ENCODE measurements at places on chromosomes 12 and 14.

GRCh38 chr14:20873370-20874177, 17.6 kb upstream of the RNASE3 start:
- DNase-seq, result peak; percentile 91

- DNase-seq, result no peak
Measured at GRCh38 chr12:55657212-55657611, 20.5 kb downstream of the OR10P1 start.

GRCh38 chr12:111488271-111488670, 82.5 kb downstream of the SH2B3 start:
- DNase-seq, result no peak

DNA sequence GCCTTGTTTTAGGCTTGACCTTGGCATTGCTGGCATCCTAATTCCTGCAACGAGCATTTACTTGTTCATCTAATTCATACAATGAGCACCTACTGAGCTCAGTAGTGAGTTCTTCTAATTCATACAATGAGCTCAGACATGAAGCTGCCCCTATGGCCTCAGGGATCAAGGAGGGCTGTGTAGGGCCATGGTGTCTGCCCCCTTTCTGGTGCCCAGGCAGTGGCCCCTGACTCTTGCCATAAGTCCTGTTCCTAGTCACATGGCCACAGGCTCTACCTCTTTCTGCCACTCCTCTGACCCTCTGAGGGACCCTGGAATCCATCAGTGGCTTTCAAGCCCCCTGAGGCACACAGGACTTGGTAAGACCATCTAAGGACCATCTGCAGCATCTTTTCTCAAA, 148.8 kb downstream of the ZFP36L1 start:
- no peak for DNase-seq

DNA sequence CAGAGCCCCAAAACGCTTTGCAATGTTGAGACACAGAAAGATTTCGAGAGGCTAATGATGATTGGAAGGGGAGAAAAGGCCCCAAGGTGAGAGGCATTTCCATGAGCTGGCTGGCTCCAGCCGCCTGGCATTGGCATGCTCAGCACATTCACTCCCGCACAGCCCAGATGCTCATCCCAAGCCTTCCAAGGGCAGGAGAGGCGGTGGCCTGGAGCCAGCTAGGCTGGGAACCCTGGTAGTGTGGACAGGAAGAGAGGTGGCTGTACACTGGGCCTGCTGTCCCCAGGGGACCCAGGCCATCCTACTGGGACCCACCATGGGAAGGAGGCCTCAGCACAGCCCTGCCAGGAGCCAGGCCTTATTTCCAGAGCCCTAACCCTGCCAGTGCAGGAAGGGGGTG, 72.2 kb downstream of the SPTB start:
- DNase-seq, result no peak

GRCh38 chr12:27869567-27869966, 89.5 kb upstream of the MANSC4 start:
- no peak for DNase-seq

DNA sequence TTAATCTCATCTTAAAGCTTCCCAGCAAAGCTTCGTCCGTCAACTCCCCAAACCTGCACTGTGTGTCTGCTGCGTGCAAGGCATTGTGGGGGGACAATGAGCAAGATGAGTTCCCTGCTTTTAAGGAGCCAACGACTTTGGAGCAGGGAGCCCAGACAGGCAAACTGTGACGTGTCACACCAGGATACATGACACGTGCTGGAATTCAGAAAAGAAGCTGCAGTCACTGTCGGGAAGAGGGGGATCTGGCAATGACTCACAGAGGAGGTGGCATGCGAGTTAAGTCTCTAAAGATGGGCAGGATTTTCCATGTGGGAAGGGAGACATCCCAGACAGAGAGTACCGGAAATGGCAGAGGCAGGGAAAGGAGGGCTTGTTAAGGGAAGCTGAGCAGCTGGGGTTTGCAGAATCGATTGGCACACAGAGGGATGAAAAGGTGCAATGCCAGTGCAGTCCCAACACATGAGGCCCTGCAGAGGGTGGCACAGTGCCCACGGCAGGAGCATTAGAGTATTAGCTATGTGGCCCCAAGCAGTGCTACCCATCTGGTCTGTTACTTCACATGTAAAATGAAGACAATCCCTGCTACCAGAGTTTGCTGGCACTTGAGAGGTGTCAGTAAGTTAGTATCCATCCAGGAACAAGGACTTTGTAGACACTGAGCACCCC, 52.9 kb downstream of the SETD3 start:
- DNase-seq, result no peak

DNA sequence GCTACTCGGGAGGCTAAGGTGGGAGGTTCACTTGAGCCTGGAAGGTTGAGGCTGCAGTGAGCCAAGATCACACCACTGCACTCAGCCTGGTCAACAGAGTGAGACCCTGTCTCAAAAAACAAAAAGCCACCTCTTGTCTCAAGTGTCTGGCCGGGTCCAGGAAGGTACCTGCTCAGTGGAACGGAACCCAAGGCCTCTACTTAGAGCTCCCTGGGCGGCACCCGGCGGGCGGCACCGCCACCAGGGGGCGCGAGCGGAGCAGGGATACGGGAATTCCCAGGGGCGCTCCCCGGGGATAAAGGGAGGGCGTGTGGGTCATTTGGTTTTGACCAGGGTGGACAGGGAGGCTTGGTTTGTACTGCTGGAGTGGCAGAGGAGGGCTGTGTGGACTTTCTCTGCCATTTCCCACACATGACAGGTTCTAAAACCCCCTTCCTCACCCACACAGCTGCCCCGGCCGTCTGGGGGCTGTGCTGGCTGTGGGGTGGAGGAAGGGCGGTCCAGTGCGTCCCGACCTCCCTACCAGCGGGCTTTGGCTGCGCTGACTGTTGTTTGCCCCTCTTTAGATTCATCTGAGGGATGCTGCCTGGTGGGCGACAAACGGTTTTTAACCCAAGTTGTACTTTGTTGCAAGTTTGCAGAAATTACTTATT, 91.4 kb downstream of the SETD3 start:
- DNase-seq, result peak; percentile 70

- DNase-seq, result no peak
Measured at GRCh38 chr12:12612358-12612757, 682 bp downstream of the CREBL2 start.

DNA sequence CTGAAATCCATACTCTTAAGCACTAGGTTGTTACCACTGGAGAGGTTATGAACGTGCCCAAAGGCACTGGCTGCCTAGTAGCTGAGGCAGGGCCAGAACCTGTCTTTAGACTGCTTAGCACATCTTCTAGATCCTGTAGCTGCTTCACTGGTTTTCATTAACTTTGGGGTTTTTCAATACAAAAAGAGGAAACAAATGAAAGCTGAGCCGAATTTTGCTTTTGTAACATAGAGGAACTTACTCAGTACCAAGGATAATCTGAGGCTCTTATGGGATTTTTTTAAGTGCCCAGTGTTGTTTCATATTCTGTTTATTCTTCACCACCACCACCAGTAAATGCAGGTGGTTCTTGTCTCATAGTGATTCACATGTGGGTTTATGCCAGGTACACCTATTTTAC, 396.1 kb downstream of the RAD51B start:
- no peak for DNase-seq

GRCh38 chr12:11758087-11758486, 108.6 kb downstream of the ETV6 start:
- DNase-seq, result no peak

DNA sequence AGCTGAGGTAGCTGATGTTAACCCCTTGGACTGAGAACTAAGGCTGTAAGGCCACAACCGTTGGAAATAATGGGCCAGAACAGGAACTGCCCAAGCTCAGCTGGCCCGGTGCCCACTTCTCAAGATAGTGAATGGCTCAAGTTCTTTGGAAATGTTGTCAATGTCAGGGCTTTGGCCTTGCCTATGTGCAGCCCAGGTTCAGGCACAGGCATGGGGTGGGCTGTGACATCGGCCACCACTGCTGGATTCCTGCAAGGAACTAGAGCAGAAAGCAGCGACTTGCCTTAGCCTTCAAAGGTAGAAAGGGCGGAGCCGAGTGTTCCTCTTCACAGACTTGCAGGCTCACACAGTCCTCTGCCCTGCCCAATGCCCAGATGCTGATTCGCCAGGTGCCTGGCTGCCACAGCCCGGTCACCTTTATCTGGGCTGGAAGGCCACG, 291.2 kb downstream of the ZFP36L1 start:
- DNase-seq, result no peak

DNA sequence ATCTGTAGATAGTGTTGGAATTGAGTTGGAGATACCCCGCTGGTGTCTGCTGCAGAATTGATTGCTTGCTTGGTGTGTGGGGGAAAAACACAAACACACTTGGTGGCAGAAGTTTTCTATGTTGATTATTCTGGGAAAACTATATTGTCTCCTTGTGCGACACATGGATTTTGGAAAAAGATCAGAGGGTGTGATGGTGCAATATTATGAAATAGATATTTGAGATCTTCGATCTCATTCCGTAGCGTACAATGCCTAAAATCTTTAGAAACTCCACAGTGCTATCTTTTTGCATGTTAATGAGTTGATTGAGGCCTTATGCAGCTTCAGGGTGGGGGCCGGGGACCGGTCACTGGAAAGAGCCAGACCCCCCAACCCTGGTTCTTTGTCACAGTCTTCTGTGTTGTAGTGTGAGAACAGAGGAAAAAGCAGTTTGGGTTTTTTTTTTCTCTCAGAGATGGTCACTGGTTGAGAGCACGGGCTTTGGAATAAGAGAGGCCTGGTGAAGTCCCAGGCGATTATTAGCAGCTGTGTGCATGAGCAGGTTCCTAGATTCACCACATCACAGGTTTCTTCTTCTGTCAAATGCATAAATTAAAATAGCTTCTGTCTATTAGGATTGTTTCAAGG, 88.2 kb downstream of the ST8SIA1 start:
- DNase-seq, result no peak

GRCh38 chr14:55418411-55418810, 6.8 kb upstream of the ATG14 start:
- DNase-seq, result no peak
